ENCODE measurements at places on chromosomes 11 and 22.

DNA sequence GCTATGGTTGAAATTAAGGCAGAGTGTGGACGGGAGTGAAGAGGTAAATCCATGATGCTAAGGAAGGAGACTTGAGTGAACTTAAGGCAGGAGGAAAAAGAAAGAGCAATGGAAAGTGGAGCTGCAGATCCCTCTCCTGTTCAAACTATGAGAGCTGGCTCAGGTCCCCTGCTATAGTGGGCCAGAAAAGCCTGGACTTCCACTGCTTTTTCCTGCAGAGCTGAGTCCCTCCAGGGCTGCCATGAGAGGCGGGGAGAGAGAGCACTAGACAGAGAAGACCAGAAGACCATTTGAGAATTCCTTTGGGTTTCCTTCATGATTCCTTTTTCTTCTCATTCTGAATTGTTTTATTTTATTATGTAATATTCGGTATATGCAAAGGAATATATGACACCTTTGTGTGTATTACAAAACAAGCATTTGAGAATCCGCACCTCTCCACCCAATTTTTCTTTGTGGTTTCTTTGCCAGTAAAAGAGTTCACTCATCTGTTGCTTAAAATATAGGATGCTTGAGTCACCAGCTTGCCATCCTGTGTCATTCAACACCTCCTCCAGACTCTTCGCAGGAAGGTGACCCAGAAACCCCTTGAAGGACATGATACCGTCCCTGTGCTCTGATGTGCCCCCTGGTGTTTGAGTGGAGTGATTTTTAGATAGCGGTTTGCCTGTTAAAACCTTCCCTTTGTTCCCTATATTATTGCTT lies 24.4 kb downstream of the SREBF2 start:
- DNase-seq, result peak; percentile 80

- DNase-seq, result no peak
Measured at GRCh38 chr22:41348964-41349484, 32.7 kb upstream of the TEF start.

- no peak for DNase-seq
Measured at GRCh38 chr22:22343581-22344296, 99.2 kb downstream of the VPREB1 start.

GRCh38 chr11:27489092-27489491 lies 16.5 kb upstream of the LGR4 start:
- DNase-seq, result no peak

GRCh38 chr11:13210424-13210823 lies 67.2 kb upstream of the BMAL1 start:
- peak; percentile 37 for DNase-seq

DNA sequence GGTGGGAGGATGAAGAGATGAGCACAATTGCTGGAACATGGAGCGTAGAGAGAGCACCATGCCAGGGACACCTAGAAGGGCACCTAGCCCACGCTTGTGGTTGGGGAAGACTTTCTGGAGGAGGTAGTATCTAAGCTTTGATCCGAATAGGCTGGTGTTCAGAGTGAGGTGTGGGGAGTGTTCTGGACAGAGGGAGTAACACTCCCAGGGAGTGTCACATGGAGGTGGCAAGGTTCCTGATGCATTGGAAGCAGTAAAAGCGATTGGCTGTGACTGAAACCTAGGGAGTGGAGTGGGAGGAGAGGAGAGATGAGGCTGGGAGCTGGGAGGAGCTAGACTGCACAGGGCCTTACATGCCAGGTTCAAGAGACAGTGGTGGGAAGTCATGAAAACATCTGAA lies 188.0 kb upstream of the NCAM1 start:
- DNase-seq, result no peak

DNA sequence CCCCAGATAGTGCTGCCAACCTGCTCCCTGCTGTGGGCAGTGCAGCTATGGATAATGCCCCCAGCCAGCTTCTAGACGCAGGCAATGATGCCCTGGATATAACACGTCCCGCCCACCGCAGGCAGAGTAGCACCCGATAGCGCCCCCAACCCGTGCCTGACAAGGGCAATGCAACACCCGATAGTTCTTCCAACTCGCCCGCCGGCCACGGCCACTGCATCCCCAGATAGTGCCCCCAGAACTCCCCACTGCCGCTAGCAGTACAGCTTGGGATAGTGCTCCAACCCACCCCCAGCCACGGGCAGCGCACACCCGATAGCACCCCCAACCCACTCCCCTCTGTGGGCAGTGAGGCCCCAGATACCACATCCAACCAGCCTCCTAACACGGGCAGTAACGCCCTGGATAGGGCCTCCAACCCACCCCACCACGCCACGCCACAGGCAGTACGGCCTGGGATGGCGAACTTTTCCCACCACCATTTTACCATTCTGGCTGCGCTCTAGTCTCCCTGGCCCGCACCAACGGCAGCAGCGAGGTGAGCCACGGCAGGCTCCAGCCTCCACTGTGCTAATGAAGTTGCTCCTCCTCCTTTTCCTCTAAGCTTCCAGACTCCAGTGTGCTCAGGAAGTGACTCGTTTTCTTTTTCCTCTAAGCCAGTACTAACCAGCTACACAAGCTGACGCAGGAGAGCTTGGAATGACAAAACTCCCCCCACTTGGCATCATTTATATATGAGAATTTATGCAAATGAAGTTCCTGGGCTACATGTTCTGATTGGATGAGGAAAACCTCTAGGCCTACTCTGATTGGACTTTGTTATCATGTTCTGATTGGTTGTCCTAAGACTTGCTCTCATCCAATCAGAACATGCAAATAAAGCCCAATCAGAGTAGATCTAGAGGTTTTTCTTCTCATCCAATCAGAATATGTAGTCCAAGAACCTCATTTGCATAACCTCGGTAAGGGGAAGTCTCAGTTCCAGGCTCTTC lies 3.0 kb upstream of the RFPL3 start:
- DNase-seq, result no peak

DNA sequence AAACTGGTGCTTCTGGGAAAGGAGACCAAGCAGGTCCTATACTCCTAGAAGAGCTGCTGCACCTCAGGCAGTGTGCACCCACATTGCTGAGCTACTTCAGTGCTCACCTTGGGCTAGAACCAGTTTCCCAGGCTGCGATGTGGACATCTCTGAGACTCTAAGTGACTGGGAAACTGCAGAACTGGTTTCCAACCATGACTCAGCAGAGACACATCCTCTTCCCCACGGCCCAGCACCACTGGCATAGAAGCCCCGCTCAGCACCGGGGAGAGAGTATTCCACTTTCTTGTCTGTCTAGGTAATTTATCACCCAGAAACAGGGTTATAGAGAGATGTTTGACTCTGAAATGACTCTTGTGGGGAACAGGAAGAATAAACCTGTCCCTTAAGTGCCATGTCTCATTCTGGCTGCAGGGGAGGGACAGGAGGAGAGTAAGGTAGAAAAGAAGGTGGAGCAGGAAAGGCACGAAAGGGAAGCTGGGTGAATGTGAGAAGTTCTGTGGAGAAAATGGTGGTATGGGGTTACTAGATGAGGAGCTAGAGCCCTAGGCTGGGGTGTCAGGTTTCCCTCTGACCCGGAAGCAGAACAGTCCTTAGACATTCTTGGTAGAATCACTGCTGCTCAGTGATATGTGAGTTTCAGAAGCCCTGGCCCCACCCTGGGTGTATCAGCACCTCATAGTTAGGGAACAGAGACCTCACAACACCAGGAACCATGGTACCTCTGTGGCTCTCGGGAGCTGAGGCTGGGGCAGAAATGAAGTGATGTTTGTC lies 340.4 kb upstream of the NCAM1 start:
- DNase-seq, result no peak

DNA sequence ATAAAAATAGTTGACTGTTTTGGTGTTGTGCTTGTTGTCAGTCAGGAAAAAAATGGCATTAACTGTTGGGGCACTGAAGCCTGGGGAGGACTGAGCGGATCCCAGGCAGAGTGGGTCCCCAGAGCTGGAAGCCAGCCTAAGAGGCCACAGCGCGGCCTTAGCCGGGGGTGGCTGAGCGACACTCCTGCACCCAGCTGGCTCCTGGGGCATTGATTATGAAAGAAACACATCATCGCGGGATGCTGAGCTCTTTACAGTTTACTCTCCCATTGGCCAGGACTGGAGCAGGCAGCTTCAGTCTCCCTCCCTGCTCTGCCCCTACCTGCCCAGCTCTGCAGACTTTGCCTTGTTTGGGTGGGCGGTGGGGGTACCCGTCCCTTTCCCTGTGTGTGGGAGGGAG lies 121.5 kb downstream of the ST3GAL4 start:
- DNase-seq, result no peak

GRCh38 chr11:1446623-1447022 lies 40.0 kb downstream of the MOB2 start:
- no peak for DNase-seq

DNA sequence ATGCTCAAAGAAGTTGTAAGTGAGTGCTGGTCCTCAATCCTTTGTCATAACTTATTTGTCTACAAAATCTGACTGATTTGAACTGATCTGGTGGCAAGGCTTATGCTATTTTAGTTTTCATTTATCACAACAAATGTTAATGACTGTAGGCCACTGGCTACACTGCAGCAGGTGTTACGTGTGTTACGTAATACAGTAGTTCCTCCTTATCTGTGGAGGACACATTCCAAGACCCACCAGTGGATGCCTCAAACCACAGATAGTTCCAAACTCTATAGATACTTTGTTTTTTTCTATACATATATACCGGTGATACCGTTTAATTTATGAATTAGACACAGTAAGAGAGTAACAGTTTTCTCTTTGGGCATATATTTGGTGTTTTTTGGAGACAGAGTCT lies 7.0 kb downstream of the MADD start:
- DNase-seq, result peak; percentile 65

- DNase-seq, result no peak
Measured at GRCh38 chr11:86625544-86625943, 46.9 kb downstream of the ME3 start.

DNA sequence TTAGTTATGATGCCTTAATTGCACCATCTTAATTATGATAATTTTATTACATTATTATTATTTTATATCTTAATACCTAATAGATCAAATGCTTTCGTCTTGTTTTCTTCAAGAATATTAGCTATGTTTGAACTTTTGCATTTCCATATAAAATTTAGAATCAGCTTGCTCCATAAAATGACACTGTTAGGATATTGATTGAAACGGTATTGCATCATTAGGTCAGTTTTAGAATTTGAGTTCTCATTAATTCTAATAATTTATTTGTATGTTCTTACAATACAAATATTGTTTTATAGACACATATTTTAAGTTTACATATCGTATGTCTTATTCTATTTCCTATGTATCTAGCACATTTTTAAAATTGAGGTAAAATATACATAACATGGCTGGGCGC lies 6.7 kb downstream of the CFAP68 start:
- no peak for DNase-seq

DNA sequence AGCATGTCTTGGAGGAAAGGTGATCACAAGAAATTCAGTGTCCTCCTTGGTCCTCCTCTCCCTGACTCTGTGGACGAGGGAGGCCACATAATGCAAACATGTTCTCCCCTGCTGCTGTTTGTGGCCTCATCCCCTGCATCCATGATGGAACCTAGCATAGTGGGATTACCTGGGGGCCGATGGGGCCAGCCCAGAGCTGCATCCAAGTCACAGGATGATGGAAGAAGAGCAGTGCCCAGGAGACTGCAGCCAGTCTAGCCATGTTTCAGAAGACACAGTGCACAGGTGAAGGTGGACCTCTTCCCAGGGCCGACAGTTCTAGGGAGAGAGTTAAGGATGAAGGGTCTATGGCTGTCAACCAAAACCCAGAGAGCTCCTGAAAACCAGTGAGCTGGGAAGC lies 213.6 kb upstream of the B3GAT1 start:
- DNase-seq, result no peak

DNA sequence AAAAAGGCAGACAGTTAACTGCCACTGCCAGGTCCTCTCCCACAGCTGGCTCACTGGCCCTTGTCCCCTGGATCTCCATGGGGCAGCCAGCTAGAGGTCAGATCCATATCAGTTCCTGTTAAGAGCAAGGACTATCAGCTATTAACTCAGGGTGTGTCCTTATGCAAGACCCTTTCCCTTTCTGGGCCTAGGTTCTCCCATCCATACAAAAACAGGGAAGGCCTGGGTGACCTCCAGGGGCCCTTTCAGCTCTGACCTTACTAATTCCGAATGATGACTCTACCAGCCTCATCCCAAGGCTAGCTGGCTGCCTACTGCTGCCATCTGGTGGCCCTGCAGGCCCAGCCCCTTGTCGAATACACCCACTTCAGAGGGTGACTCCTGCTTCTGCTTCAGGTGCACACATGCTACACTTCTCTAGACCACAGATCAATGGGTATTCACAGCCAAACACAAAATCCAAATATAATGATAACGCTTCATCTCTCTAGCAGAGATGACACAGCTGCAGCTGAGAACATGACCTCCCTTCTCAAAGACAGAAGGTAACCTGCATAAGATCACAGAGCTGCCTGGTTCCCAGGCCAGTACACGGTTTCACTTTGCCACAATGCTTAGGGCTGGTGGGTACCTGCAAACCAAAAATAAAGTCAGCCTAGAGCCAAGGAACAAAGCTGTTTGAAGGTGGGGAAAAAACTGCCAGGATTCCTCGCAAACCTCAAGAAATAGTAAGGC lies 34.1 kb downstream of the SERGEF start:
- DNase-seq, result peak; percentile 31

GRCh38 chr22:23527971-23528740 lies 51.9 kb downstream of the IGLL1 start:
- no peak for DNase-seq

DNA sequence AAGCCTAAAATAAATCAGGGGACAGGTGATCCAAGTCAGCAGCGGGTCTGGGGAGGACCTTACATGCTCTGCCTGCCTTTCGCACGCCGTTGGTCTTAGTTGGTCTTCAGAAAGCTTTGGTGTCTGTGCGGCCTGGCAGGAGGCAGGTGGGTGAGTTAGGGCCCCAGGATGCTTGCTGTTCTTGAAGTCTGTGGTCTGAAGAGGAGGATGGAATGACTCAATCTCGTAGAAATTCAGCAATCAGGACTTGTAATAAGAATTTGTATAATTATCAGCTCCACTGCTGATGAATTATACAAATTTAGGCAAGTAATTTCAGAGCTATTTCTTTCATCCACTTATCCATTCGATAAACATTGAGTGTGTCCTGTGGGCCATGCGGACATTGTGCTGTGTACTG lies 138.5 kb downstream of the FEZ1 start:
- no peak for DNase-seq

DNA sequence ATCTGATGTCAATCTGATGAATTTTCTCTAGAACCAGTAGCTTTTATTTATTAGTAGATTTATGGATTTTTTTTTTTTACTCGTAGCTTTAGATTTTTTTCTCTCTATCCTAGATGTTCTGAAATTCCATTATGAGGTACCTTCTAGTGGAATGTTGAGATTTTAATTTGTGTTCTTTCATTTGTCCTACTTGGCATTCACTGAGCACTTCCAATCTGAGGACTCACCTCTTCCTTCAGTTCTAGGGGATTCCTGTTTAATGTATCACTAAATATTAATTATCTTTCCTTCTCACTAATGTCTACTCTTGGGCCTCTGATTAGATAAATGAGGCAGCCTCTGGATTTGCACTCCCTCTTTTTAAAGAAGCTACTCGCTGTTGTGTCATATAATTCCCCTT lies 40.2 kb upstream of the WNT7B start:
- DNase-seq, result no peak

- peak; percentile 32 for DNase-seq
Measured at GRCh38 chr22:46739094-46739870, 1.2 kb upstream of the CERK start.

All from hematopoietic multipotent progenitor cell treated with erythropoietin and hydrocortisone succinate and interleukin-3 and kit ligand, for 8 days (in vitro differentiated cells).